ENCODE measurements at places on chromosomes 11 and 22.

- DNase-seq = no peak
These were observed 100.7 kb downstream of the FAR1 start for GRCh38 chr11:13769188-13769587.

DNA sequence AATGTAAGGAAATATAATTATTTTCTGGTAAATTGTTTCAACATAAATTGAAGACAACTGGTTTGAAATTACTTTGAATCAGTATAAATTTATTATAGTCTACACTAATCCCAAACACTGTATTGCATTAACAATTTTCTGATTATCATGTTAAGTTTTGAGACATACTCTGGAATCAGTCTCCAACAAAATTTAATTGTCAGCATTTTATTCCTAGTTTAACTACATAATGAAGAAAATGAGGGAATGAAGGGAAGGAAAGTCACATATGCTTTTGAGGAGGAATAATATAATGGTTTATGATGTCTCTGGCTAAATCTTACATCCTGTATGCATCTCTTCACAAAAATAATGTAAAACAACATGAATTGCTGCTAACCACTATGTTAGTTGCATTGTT is 14.2 kb downstream of the OR52E1 start:
- no peak for DNase-seq

- DNase-seq = peak; percentile 55
These were observed 11.4 kb upstream of the BRD1 start for GRCh38 chr22:49838771-49839717.

- DNase-seq = no peak
These were observed 3.6 kb downstream of the USP35 start for GRCh38 chr11:78192223-78192719.

GRCh38 chr11:1359556-1359955 is 30.2 kb upstream of the BRSK2 start:
- DNase-seq = no peak

- peak; percentile 83 for DNase-seq
These were observed 7.1 kb downstream of the SCN4B start for GRCh38 chr11:118145285-118146227.

DNA sequence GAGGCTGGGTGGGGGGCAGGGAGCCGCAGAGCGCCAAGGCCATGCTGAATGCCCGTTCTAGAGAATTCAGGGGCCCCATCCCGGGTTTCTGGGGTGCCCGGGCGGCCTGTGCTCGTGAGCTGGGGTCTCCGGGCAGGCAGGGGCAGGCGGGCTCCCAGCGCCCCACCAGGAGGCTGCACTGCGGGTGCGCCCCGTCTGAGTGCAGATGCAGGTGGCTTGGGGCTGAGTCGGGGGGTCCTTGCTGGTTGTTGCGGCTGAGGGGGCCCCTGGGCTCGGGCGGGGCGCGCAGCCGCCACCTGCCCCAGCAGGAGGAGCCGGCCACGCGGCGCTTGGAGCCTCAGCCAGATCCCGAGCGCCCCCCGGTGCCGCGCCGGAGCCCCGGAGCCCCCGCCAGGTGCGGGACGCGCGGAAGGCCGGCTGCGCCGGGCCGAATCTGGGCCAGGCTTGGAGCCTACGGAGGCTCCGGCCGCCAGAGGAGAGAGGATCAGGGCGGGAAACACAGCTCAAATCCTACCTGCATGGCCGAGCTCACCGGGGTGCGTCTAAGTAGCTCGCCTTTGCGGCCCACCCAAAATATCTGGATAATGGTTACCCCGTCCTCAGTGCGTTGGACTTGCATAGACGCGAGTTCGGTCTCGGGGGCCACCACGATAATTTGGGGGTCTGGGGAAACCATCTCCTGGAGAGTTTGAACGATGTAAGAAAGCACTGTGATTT is 590 bp upstream of the IGF2 start:
- DNase-seq = no peak

DNA sequence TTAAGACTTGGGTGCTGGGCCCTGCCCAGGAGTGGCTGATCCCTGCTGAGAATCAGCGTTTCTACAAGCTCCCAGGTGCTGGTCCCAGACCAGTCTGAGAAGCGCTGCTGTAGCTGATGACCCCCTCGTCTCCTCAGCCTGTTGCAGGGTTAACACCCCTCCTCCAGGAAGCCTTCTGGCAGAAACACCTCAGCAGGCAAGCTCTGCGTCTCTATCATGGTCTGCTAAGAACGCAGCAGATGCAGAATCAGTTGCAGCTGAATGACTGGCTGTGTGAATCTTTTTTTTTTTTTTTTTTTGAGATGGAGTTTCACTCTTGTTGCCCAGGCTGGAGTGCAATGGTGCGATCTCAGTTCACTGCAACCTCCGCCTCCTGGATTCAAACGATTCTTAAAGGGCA is 132.5 kb downstream of the CACNA1I start:
- no peak for DNase-seq

- DNase-seq = no peak
These were observed 58.0 kb downstream of the ARFGAP3 start for GRCh38 chr22:42799061-42799460.

GRCh38 chr11:27402450-27402849 is 39.4 kb upstream of the CCDC34 start:
- DNase-seq = no peak

DNA sequence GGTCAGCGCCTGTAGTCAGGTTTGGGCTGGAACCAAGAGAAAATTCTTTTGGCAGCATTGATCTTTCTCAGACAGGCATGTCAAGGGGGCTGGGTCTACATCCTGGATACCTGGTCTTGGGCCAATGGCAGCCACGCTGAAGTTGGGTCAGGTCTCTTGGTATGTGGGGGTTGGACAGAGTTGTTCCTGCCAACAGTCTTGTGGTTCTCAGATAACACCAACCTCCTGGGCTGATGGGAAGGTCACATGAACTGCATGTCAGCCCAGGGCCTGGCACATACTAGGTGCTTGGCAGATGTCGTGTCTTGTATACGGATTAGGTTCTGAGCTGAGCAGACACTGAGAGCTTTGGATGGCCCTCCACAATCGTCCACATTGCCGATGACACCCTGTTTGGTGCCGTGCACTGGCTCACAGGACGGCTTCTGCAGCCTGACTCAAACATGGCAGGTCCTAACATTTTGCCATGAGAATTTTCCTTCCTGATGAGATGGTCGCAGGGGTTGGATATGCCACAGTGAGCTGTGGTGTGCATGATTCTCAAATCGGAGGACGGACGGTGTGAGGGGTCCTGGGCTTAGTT is 42.0 kb downstream of the FBLN1 start:
- DNase-seq = no peak

DNA sequence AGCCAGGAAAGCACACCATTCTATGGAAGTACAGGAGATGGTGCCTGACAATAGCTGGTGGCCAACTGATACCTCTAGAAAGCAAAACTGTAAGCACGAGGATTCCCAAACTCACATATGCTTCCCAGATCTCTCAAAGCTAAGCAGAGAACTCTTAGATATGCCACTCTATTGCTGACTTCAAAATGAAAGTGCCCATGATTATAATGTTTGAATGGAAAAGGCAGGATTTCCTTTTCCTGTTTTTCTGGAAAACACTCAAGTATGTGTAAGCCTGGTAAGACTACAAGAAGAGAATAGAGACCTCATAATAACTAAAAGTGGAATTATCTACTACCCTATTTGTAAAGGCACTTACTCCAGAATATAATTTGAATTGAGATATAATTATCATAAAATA is 2.6 kb upstream of the CARD18 start:
- DNase-seq = no peak
